ENCODE measurements at places on chromosomes 6 and 20.

DNA sequence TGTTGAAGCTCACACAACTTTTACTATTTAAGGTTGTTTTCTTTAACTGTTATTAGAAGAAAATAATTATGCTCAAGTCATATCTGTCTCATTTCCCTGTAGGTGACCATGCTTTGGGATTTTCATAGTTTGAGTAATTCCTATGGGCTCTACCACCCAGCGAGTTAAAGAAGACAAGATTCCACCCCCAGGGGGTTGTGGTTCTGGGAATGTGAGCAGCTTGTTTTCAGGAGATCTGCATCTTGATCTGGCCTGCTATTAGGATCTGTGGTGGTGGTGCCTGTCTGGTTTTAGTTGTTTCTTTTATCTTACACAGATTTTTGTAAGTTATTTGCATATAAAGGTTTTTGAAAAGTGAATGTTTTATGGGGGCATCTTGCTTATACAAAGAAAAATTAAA is 20.2 kb upstream of the REV3L start:
- no peak for DNase-seq

GRCh38 chr6:158911746-158912480 is 88.1 kb downstream of the RSPH3 start:
- peak; percentile 31 for DNase-seq

DNA sequence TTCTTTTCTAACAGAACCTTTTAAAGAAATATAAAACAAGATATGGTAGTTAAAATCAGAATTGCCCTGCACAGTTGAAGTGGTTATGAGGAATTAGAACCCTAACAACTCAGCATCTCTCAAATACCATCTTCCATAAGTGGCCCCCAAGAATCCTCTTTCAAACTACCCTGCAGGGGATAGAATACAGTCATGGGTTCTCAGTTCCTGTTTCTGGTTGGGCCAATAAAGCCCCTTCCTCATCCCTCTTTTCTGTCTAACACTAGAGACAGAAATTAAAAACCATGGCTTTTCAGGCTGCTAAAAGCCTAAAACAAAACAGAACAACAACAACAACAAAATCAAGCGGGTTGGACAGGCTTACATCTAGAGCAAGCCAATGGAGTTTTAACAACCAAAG is 6.7 kb upstream of the LCA5 start:
- no peak for DNase-seq

GRCh38 chr6:56073761-56074160 is 173.6 kb downstream of the COL21A1 start:
- DNase-seq = no peak

GRCh38 chr6:41639809-41640371 is 1.6 kb downstream of the MDFI start:
- DNase-seq = no peak

DNA sequence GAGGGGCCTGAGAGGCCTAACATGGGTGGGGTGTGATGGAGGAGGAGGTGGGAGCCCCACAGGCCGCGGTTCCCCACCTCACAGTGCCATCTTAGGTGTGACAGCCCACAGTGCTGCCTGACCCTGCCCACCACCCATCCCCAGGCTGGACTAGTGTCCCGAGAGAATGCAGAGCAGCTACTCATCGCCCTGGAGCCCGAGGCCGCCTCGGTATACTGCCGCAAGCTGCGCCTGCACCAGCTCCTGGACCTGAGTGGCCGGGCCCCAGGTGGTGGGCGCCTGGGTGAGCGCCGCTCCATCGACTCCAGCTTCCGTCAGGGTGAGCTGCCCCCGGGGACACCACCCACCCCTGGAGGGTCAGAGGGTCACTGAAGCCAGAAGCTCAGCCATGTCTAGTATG is 15.6 kb downstream of the HSPA12B start:
- DNase-seq = no peak

GRCh38 chr6:145368075-145368474 is 367.2 kb downstream of the EPM2A start:
- no peak for DNase-seq

- no peak for DNase-seq
Observed at GRCh38 chr6:35962779-35963560, 42.1 kb upstream of the SRPK1 start.

- peak; percentile 30 for DNase-seq
Observed at GRCh38 chr6:13573669-13574110, 711 bp upstream of the SIRT5 start.

DNA sequence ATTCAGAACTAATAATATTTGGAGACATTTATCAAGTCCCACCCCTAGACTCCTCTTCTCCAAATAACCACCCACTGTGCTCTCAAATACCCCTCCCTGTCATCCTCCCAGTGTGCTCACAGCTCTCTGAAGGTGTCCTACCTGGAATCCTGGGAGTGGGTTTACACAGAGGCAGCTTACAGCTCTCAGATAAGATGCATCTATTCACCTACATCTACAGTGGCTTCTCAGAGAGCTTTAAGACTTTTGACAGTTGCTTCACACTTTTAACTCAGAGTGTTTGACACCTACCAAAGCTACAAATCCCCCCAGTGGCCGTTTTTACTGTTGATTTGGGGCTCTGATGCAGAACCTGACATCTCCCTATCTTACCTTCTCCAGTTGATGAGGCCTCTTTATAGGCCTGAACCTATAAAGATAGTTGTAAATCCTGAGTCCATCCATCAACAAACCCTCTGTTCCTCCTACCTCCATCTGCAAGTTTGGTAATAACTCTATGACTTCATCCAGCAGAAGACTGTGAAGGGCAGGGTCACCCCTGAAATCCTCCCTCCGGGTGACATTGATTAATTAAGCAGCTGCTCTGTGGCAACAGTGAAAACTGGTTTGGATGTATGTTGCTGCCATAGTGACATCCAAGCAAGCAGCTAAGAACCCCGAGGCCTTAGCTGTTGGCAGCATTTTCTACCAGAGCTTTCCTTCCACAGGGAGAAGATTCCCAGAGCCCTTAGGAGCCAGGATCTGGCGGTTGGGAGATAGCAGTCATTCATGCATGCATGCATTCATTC is 226.1 kb upstream of the RREB1 start:
- DNase-seq = no peak

GRCh38 chr6:162708971-162709370 is 18.6 kb downstream of the PRKN start:
- DNase-seq = no peak

DNA sequence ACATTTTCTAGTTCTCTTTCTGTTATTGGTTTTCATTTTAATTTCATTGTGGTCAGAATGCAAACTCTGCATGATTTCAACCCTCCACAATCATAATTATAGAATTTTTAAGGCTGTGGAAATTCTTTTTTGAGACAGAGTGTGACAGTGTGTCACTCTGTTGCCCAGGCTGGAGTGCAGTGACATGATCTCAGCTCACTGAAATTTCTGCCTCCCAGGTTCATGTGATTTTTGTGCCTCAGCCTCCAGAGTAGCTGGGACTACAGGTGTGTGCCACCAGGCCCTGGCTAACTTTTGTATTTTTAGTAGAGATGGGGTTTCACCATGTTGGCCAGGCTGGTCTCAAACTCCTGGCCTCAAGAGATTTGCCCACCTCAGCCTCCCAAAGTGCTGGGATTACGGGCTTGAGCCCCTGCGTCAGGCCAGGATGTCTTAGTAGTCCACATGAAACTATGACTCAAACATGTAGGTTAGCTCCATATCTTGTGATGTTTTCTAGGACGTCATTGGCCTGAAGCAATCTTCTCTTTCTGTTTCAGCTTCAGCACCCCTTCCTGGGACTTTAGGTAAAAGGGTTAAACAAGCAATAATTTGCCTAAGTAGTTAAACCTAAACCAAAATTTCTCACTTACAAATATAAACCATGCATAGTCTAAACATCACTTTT is 47.4 kb upstream of the SAMD3 start:
- DNase-seq = peak; percentile 1

- DNase-seq = peak; percentile 99
Observed at GRCh38 chr20:58127701-58128111, 100.7 kb downstream of the ANKRD60 start.

DNA sequence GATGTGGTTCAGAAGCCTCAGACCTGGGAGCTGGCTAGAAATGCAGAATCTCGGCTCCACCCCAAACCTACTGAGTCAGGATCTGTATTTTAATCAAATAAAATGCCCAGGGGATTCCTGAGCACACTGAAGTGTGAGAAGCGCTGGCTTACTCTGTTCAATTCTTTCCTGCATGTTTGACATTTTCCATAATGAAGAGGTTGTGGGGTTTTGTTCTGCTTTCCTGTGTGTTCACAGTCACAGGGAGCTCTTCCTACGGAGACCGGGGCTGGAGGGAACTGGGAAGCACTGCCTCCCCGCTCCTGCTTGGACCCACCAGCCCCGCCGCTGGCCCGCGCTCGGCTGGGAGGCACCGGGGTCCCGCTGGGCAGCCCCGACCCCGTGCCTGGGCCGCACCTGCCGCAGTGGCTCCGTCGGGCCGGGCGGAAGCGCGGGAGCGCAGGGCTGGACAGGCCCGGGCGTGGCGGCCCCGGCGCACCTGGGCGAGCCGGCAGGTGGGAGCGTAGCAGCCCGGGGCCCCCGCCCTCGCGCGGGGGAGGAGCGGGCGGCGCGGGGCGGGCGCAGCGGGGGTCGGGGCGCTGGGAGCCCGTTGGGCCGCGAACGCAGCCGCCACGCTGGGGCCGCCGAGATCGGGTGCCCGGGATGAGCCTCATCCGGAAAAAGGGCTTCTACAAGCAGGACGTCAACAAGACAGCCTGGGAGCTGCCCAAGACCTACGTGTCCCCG is at the start of gene MAPK13:
Gene MAPK13 (plus strand): TSS at position 573 of the 726 bp plus-strand sequence. CDS start 70 bp downstream, at position 643.
- no peak for DNase-seq

GRCh38 chr20:36155629-36155971 is 1.1 kb downstream of the EPB41L1 start:
- DNase-seq = no peak

Measured in mammary epithelial cell (primary cell).